Brain pericyte (primary cell): ENCODE measurements at places on chromosomes 4 and X.

DNA sequence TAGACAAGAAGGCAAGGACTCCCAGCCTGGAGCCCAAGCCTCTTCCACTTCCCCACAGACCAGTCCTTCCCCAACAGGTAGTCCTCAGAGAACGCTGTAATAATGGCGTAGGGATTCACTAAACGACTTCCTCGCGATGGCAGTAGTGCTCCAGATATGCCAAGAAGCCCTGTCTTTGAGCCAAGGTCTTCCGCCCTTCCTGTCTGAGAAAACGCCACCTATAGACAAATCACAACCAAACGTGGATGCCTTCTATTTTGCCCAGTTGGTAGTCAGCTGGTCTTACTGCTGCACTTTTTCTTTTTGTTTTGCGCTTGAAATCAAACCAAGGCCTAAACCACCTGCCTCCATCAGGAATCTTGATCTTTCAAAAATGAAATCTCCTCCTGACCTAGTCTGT lies 203.3 kb downstream of the OR13H1 start:
- no peak for DNase-seq

GRCh38 chr4:139015948-139016471 lies 429 bp downstream of the NOCT start:
- DNase-seq = no peak

GRCh38 chr4:6732441-6733357 lies 16.7 kb downstream of the BLOC1S4 start:
- no peak for DNase-seq

DNA sequence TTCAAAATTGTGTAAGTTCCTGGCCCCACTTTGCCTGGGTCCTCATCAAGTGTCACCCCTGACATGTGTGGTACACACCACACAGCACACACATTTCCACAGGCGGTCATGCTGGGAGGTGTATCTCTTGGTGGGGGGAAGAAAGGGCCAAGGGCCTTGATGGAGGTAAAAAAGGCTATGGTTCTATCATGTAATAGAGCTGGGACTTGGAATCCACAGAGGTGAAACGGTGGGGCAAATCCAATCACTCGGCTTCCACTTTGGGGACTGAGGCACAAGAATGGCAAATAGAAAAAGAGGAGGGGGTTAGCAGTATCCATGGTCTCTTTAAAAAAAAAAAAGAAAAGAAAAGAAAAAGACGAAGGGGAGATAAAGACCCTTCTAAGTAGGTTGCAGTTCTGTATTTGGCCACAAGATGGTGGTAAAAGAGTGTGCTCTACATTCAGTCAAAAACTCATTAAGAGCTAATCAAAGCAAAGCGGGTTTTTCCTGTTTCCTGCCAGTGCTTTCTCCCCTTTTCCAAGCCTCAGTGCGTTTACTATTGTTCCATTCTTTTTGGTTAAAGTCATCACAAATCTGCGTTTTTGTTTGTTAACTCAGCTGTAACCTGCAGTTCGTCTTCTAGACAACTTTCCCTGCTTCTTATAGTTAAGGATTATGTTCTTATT lies 37.0 kb upstream of the ATP6AP2 start:
- DNase-seq = no peak

DNA sequence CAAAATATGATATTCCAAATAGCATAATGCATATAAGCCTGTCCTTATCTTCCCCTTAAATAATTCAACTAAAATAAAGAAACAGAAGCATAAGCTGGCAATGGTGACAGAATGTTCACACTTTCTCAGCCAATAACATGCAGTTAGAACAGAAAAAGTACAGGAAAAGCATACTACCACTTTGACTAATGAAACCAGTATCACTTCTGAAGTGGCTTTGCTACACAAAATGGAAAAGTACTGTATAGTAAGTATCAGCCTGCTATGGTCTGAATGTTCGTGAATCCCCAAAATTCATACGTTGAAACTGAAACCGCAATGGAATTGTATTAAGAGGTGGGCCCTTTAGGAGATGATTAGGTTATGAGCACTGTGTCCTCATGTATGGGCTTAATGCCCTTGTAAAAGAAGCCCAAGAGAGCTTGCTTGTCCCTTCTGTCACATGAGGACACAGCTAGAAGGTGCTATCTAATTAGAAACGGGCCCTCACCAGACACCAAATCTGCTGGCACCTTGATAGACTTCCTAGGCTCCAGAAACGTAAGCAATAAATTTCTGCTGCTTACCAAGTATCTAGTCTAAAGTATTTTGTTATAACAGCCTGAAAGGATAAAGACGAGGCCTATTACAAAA lies 102.6 kb downstream of the PRDM5 start:
- no peak for DNase-seq

DNA sequence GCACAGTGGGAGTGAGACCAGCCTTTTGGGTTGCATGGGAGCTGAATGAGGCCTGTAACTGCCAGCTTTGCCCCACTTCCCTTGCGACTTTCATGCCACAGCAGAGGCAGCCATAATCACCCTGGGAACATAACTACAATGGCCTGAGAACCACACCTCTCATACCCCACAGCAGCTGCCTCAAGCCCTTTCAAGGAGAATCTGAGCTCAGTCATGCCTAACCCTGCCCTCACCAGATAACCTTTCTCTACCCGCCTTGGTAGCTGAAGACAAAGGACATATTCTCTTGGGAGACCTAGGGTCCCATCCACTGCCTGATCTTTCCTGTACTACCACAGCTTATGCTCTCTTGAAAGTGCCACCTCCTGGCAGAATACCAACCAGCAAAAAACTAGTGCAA lies 599.9 kb upstream of the IGFBP7 start:
- DNase-seq = no peak

DNA sequence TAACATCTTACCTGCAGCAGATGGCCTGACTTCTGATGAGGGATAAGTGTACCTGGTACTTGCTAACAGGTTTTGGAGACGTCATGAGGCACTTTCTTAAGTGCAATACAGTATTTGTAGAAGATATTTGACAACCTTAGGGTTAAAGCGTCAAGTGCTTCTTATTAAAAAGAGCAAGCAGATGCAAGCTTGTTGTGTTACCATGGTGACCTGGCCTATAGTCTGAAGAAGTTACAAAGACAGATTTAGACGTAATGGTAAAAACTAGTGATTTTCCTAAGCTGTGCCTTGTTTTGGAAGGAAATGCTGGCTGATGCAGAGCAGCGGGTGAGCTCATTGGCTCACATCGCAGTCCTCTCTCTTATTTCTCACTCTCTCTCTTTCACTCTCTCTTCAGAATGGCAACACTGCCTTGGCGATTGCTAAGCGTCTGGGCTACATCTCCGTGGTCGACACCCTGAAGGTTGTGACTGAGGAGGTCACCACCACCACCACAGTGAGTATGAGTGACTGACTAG lies 243.6 kb downstream of the ANK2 start:
- no peak for DNase-seq
